ENCODE measurements at places on chromosomes 2 and 18.
A peak's percentile ranks its signal among the peaks of the same experiment; 100 is the strongest.

GRCh38 chr2:208099682-208100470 lies 24.4 kb downstream of the CRYGD start:
- peak; percentile 55 for DNase-seq

DNA sequence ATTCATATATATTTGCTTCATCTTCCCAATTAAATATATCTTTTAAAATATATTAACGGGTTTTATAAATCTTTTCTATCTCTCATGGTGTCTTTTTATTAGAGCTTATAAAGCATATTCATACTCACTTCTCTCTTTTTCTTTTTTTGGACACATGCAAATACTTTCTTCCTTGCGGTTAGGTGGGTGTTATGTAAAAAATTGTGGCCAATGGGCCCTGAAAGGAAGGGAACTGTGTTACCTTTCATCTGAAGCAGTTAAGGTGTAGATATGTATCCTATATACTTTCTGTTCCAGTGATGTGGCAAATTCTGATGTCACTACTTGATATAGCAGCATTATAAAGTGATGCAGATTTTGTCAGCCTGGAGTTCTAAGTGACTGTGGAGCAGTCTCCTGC lies 714.5 kb downstream of the PLCL1 start:
- peak; percentile 3 for DNase-seq

DNA sequence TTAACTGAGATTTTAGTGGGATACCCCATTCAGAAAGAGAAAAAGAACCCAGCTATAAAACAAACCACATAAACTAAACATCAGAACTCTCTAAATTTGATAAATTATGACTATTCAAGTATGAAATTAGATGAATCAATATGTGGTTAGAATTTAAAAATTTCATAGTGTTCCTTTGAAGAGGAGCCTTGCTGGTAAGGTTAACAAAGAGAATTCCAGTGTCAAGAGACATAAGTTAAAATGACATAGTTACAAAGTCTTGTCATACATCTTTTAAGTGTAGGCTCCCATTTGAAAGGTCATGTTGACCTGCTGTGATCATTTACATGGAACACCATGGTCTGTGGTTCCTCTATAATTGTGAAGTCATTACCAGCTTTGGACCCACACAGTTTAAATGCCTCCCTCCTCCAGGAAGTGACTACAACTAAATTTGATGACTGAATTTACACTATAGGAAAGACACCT lies 231.6 kb upstream of the ETAA1 start:
- no peak for DNase-seq

GRCh38 chr2:197813093-197813787 lies 8.8 kb downstream of the PLCL1 start:
- DNase-seq, result no peak

DNA sequence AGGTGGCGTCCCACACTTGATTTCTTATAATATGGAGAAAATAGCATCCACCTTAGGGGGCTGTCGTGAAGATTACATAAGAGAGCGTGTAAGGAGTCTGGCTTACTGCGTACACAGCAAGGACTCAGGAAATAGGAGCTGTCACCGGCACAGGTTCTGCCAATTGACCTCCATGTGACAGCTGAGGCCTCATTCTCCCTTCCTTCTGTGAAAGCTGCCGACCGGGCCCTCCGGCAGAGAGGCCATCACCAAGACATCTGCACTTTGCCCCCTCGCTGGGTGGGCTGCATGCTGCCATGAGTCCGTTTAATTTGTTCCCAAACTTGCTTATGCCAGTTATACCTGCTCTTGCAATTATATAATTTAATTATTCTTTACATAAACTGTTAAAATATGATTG lies 27.7 kb downstream of the HS1BP3 start:
- no peak for DNase-seq

DNA sequence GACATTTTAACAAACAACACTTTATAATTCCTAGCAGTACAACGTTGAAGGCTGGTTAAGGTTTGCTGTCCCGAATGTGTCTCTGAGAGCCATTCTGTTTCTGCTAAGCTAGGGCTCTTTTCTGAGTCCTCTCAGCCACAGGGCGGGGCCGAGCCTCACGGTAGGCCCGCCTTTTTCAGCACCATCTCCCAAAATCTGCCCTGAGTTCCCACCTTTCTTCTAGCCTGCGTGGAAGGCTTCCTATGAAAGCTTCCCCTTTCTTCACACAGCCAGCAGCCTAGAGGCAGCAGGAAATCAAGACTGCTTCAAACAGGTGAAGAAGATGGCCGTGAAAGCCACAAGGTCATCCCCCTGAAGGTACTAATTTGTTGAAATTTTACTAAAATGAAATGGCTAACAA lies 255.5 kb downstream of the CDH2 start:
- no peak for DNase-seq

DNA sequence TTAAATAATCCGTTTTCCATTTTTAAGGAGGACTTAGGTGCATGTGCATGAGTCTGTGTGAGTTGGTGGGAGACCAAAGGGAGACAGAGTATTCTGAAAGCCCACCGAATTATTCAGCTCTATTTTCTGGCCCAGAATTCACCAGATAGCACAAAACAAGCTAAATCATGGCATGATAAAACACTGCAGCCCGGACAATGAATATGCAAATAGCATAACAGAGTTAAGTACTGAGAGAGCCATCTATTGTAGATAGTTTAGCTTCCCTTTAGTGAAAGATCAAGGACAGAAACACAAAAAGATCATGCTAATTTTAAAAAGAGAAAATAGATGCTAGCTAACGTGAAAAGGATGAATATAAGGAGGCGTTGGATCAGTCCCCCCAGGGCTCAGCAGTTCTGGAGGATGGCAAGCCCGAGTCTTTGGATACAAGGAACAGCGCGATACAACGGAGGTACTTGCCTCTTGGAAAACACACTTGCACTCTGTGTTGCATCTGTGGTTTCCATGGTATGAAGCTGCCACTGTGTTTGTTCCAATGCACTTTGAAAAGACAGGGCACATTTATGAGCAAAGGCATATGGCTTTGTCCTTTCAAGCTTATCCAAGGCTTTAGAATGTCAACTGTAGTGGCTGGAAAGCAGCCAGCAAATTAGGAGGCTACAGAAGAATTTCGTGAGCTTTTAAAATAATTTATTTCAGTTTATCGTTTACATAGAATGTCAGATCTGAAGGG lies 119.9 kb downstream of the LYPD1 start:
- DNase-seq, result no peak

GRCh38 chr2:105777031-105777482 lies 32.3 kb downstream of the NCK2 start:
- peak; percentile 55 for DNase-seq

- DNase-seq, result no peak
Observed at GRCh38 chr18:24731981-24732380, 271.5 kb downstream of the HRH4 start.

DNA sequence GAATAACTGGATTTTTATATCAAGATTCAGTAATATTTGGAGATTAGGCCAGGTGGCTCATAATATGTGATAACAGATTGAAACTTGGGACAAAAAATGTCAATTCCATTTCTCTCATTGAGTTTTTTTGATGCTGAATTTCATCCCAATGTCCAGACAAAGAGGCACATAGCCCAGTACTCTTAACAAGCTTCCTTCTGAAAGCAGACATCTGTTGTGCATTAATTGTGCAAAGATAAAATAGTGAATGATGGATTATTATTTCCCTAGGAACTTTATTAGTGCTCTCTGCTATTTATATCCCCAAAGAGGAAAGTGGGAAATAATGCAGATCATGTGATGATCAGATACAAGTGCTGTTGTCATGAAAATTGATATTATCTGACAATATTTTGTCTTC lies 234.1 kb downstream of the CCDC102B start:
- no peak for DNase-seq

DNA sequence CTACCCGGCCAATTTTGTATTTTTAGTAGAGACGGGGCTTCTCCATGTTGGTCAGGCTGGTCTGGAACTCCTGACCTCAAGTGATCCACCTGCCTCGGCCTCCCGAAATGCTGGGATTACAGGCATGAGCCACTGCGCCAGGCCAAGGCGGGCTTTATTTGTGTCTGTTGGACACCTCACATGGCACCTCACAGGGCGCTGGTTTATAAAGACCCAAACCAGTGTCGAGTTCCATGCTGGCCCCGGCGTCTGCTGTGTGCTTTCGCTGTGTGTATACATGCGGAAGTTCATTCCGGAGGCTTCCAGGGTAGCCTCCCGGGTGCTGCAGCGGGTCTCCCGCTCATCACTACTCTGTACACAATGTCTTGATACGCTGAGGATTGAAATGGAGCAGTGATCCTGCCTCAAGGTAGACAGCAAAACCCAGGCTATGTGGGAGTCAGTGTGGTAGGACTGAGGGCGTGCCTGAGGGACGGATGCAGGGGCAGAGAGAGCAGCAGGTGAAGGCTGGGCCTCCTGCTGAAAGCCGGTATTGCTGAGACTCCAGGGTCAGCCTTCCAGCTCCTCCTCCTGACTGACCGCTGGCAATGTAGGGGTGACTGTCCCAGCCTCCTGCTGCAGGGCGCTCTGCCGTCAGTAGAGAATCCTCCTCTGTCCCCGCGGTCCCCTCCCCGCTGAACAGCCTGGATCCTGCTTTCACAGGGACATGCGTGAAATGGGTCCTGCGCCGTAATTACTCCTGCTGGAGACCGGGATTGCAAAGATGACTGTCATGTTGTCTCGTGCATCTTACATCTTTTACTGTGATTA lies 22.7 kb downstream of the LDLRAD4 start:
- DNase-seq, result no peak

- DNase-seq, result no peak
Observed at GRCh38 chr2:134132490-134132857, 121.4 kb upstream of the MGAT5 start.

GRCh38 chr18:49723648-49724180 lies 89.6 kb downstream of the ACAA2 start:
- no peak for DNase-seq

- no peak for DNase-seq
Observed at GRCh38 chr2:64632835-64633819, 20.6 kb downstream of the SERTAD2 start.

DNA sequence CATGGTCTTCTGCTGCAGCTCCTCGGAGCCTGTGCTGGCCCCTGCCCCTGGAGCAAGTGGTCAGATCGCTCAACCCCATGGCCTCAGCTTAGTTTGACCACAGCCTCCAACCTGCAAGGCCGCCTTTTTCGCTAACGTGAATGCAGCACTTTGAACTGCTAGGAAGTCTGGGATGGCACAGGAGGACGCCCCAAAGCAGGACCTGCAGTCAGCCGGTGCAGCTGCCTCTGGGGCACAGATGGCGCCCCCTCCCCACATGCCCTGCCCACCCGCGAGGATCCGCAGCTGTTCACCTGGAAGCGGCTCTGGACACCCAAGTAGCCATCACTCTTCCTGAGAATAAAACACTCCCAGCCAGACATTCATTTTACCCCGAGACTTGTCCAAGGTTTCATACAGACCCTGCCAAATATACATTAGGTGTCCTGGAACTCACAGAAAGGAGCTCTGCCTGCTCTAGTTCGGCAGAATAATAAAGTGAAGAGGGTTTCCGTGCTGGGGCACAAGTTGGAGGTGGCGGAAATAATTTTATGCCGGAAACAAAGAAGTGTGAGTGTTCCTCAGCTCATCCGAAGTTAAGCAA lies 510.1 kb downstream of the EIPR1 start:
- no peak for DNase-seq

- DNase-seq, result no peak
Observed at GRCh38 chr18:78433562-78433961, 546.1 kb upstream of the SALL3 start.

GRCh38 chr2:169961911-169962310 lies 134.7 kb downstream of the UBR3 start:
- no peak for DNase-seq

DNA sequence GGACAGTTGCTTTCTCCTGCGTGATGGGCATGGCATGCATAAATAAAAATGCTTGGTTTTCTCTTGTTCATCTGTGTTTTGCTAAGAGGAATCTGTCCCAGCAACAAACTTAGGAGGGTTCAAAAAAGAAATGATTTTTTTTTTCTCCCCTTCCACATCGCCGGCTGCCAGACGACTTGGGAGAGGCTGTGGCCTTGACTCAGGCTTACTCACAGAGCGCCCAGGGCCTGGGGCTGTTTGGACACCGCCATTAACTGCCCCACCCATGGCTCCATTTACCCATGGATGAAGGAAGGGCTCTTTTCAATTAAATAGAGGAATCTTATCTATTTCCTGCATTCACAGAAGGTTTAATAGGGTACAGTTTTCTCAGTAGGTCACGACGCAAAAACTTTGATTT lies 22.3 kb upstream of the SERPINB5 start:
- DNase-seq, result no peak

- DNase-seq, result no peak
Observed at GRCh38 chr18:72107647-72108383, 436.3 kb downstream of the CBLN2 start.

- no peak for DNase-seq
Observed at GRCh38 chr2:100256416-100256815, 65.9 kb downstream of the LONRF2 start.

- DNase-seq, result no peak
Observed at GRCh38 chr2:46824611-46825010, 91.0 kb downstream of the MCFD2 start.

DNA sequence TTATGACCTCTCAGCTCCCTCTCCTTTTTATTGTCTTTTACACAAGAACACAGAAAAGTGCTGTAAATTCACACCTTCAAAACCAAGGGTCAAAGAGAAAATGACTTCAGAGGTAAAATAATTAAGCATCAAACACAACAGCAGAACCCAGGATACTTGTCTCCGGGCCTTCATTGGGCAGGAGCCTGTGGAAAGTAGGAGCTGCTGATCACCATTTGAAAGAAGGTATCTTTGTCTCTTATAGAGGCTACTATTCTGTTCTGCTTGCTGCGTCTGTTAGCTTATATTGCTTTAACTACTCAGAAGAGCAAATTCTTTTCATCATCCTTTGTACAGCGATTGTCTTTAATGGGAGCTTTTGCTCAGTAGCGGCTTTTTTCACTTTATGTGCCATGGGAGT lies 261.1 kb downstream of the PTGR3 start:
- no peak for DNase-seq

DNA sequence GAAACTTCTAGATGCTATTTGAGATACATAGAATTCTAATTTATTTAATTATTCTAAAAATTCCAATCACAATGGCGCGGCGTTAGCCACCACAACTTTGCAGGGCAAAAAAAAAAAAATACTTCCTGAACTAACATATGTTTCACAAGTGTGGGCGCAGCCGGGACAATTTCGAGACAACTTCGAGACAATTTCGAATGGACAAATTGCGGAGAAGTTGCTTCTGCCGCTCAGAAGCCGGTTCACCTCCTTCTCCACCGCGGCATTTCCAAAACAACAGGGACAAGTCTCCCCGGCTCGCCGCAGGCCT lies 842 bp downstream of the PAX3 start:
- DNase-seq, result no peak

All from Jurkat, Clone E6-1 (cell line).